ENCODE measurements at places on chromosomes 7 and 10.
A peak's percentile ranks its signal among the peaks of the same experiment; 100 is the strongest.

GRCh38 chr7:80785961-80786536 lies 132.8 kb downstream of the SEMA3C start:
- no peak for DNase-seq

- DNase-seq = no peak
These were observed 3.2 kb downstream of the PYROXD2 start for GRCh38 chr10:98411768-98412167.

DNA sequence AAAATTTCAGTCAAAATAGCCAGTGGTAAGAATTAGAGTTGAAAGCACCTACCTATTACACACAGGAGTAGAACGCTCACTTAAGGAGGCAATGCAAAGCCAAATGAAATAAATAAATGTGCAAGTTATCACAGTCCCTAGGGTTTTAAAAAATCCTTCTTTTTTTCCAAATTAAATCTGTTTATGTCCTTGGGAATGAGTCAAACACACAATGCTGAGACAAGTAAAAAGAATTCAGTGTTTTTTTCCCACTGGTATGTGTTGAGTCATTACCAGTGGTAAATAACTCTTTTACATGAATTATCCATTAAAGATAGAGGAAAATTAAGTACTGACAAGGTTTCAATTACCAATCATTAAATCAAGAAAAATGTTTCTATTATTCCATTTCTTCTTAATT lies 438.6 kb downstream of the TNS3 start:
- no peak for DNase-seq

DNA sequence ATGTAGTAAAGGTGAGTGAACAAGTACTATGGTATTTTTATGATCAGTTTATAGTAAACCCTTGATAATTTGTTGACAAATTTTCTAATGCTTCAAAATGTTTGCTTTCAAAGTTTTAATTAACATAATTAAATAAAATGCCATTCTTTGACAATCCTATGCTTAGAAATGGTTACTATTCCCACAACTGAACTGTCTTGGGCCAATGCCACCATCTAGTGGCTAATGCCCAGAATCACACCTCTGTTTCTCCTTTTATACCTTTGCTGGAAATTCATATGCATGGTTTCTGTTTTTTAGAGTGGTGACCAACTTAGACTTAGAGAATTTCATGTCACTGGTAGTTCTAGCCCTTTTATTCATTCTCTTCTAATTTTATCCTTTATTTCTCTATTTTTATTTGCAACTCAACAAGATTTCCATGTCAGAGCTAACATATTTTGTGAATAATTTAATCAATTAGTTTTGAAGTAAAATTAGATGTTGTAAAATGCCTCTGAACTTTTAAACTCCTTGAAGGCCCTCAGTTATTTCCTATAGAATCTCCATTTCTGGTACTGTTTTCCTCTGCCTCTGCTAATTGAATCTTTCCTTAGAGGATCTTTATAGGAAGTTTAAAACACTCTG lies 31.1 kb downstream of the PCGF5 start:
- DNase-seq = peak; percentile 31

DNA sequence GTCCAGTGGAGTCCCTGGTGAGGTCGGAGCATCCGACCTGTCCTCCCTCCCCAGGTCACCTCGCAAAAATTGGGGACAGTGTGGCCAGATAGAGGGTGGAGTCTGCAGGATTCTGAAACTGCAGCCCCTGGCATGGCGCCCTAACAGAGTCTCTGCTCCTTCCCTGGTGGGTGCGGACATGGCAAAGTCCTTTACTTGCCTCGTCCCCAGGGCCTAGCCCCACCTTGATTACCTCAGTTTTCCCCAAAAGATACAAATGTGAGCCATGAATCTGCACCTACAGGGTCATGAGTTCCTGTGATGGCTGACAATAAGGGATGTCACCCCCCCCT lies 47.7 kb downstream of the NPVF start:
- DNase-seq = no peak

DNA sequence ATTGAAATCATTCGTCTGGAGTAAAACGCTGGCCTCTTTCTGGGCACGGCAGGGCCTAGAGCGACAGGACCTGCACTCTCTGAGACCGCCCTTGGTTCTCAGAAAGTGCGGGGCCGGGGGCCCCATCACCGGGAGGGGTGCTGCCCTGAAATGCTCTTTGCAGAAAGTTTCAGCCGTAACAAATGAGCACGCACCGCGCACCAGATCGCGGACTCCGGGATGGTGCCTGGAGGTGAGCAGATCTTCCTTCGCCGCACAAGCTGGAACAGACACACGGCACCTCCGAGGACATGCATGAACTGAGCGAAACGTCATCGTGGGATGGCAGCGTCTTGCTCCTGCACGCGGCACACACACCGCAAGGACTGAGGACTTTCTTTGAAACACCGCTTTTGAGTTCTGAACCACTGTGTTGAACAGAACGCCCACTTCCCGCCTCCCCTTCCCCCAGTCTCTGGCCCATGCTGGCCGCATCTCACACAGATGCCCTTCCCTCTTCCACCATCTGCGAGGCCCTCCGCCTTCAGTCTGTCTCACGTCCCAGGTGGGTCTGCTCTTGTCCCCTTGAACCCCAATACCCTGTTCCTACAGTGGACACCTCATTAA lies 538.7 kb upstream of the MGMT start:
- DNase-seq = no peak

GRCh38 chr10:93413252-93413689 lies 68.9 kb downstream of the MYOF start:
- DNase-seq = no peak
